ENCODE measurements at places on chromosomes 7 and 10.
A peak's percentile ranks its signal among the peaks of the same experiment; 100 is the strongest.

- DNase-seq, result no peak
These were observed 33.9 kb downstream of the EBLN1 start for GRCh38 chr10:22183771-22184461.

DNA sequence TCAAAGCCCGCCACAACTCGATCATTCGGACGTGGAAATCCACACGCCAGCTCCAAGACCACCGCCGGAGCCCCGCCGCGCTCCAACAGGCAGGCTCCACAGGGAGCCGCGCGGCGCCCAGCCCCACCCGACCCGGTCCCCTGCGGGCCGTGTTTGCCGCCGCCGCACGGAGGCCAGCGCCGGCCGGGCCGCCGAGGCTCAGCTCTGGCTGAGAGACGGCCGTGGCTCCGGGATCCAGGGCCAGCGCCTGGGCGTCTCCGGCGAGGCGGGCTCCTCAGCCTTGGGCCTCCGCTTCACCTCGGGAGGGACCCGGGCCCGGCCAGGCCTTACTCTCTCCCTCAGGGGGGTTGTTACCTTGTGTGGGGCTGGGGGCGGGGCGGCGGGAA lies 333 bp downstream of the SMNDC1 start:
- peak; percentile 67 for DNase-seq

- DNase-seq, result no peak
These were observed 2.0 kb downstream of the MOSPD3 start for GRCh38 chr7:100614308-100614861.

GRCh38 chr7:115471891-115472290 lies 550.0 kb downstream of the MDFIC start:
- DNase-seq, result no peak

GRCh38 chr10:73859428-73859783 lies 14.9 kb downstream of the CAMK2G start:
- no peak for DNase-seq

DNA sequence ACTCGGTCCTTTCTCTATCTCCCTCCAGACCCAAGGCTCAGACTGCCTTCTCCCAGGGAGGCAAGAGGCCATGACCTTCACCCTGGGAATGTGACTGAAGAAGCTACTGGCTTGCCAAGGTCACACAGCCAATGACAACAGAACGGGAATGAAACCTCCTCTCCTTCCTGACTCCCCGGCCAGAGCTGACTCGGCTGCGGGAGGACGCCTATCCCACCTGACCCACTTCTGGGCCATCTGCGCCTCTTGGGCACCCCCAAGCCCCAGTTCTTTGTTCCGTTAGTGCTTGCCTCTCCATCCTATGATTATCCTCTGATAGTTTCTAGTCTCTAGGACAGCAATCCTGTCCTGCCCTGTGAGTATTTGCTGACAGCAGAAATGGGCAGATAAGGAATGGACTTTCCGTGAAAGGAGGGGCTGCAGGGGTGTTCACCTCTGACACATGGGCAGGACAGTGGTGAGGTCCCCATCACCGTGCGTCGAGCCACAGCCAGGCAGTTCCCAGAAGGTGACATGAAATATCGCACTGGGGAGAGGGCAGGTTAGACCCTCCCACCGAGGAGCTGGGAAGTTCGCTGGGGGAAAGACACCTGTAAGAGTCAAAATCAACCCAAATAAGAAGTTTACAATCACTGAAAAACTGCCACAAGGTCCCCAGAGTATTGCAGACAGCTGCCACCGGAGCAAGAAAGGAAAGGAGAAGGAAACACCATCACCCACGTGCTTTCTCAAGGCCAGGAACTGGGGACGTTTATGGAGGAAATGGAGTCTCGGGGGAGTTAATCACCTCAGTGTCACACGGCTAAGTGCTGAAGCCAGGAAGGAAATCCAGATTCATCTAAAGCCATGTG lies 63.0 kb downstream of the INSIG1 start:
- no peak for DNase-seq

GRCh38 chr10:130749911-130750310 lies 561.6 kb downstream of the TCERG1L start:
- DNase-seq, result no peak

GRCh38 chr10:86632009-86632800 lies 22.1 kb upstream of the OPN4 start:
- peak; percentile 71 for DNase-seq

DNA sequence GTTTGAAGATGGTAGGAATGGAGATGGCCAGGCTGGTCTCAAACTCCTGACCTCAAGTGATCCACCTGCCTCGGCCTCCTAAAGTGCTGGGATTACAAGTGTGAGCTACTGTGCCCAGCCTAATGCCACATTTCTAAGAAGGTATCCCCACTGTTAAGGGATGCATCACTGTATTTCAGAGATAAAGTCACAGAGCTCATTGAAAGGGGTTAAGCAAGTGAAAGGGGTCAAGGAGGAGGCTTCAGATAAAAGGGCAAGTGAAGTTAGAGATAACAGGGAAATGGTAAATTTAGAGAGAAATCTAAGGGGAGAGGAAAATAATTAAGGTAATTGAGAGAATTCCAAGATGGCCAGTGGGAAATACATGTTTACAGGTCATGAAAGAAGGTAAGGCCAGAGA lies 93.0 kb upstream of the SP4 start:
- no peak for DNase-seq

- DNase-seq, result no peak
These were observed 1.3 kb downstream of the BHLHA15 start for GRCh38 chr7:98212532-98213041.

DNA sequence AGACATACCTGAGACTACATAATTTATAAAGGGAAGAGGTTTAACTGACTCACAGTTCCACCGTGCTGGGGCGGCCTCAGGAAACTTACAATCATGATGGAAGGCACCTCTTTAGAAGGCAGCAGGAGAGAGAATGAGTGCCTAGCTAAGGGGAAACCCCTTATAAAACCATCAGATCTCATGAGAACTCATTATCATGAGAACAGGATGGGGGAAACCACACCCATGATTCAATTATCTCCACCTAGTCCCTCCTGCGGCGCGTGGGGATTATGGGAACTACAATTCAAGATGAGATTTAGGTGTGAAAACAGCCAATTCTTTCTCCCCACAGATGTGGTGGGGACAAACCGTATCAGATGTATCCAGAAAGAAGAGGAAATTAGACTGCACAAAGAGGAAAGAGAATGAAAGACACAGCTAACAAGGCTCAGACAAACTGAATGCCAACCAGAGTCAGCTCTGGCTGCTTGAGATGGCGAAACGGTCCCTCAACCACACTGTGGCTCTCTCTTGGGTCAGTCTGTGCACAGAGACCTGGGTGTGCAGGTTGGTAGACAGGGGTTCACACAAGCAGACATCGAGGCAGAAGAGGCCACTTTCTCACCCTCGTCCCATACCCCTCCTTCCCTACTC lies 375.6 kb downstream of the SFMBT2 start:
- no peak for DNase-seq

DNA sequence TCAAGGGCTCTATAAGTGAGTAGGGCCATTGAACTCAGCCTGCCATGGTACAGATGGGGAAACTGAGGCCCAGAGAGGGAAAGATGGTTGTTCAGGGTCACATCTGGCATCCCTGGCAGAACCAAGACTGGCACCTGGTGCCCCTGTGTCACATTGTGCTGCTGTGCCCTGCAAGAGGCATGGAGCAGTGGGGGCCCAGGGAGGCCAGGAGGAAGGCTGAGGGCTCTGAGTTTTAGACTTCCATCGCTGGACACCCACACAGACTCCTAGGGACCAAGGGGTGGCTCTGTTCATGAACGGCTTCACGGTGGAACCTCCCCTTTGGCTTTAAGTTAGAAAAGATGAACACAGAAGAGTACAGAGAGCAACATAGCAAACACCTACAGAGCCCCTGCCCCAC lies 66.7 kb upstream of the AQP1 start:
- DNase-seq, result no peak

- no peak for DNase-seq
These were observed 154.0 kb downstream of the CCDC3 start for GRCh38 chr10:12847361-12847975.

- DNase-seq, result no peak
These were observed 100.6 kb downstream of the KAT6B start for GRCh38 chr10:74926791-74927585.

DNA sequence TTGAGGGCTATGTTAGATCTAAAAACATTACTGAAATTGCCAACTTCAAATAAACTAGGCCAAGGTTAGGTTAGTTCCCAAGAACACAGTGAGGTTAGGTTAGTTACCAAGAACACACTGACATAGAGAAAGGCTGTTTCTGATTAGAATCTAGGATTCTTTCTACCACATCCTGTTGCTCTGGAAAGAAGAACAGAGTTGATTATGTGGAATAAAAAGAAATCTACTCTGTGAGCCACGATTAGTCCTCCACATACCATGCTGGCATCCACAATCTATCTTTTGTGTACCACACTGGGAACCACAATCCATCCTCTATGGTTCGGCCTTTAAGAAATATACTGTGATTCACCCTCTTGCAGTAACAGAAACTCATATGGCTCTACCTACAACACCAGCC lies 91.4 kb downstream of the LRRTM3 start:
- no peak for DNase-seq

DNA sequence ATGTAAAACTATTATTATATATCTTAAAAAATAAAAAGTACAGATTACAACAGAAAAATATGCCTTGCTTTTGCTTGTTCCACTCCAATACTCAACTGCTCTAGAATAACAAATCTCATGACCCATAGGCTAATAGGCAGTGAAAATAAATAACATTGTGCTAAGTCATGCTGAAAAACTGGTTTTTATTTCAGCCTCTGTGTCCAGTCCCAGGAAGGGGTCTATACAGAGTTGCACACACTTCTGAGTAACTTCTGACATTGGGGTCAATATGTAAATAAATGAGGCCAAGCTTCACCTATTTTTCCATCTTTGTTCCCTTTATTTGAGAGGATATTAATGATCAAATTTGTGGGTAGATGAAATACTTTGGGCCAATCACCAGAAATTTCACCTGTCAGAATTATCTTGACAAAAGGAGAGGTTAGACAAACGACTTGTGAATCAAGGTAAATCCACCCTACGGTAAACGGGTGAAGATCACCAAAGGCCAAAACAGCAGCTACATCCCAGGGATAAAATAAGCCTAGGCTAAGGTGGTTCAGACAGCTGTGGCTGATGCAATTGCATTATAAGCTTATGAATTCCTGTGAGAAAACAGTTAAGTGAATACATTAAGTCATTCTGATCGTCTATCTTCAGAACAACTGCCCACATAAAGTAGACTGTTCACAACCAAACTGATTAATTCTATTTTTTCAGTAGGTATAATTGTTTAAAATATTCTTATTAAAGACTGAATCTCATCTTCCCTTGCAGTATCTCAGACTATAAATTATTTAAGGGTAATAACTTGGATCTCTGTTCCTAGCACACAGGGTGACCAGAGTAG lies 87.5 kb downstream of the UBE2H start:
- no peak for DNase-seq

DNA sequence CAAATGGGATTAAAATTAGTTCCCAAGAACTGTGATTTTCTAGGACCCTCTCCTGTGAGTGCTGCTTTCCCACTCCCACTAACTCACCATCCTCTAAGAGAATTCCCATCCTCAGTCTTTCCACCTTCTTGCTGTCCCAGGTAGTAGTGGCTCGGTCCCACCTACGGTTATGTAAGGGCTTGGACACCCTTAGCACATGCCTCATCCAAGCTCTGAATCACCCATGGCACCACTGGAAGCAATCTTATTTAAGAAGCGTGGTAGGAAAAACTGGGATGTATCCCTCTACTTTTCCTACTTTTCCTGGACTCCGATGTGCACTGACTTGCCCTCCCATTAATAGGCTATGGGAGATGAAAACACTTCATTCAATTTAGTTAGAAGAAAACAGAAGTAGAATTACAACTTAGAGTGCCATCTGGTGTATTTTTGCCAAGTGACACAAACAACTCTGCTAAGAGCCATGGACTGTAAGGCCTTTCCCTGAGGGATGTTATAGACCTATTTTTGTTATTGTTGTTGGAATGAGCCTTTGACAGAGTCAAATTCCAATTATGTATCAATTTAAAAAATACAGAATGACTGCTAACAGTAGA lies 13.7 kb upstream of the ANKRD22 start:
- peak; percentile 18 for DNase-seq

GRCh38 chr10:133350950-133351329 lies 3.8 kb downstream of the PRAP1 start:
- DNase-seq, result no peak

DNA sequence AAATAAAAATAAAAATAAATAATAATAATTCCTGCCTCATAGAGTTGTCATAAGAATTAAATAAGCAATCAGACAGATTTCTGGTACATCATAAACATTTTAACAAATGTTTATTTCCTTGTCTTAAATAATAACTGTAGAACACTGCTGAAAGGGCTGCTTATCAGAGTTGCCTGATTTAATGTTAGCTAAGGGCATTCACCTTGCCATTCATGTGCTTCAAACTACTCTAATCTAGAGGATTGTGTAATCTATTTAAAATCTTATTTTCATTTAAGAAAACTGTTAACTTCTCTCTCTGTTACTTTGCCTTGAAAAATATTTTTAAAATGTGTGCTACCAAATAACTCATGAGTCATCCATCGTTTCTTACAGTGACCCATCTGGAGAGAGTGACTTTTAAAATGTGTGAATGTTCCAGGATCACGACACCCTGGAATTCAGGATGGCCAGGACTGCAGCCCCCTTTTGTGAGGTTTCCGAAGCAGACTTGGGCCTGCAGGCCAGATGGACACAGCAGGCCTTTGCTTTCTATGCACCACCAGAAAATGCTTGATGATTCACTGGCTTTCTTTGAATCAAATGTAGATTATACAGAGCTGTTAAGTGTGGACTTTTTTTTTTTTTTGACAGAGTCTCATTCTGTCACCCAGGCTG lies 109.1 kb upstream of the TNS3 start:
- peak; percentile 31 for DNase-seq

- DNase-seq, result no peak
These were observed 37.1 kb downstream of the GNG11 start for GRCh38 chr7:93958651-93959050.

DNA sequence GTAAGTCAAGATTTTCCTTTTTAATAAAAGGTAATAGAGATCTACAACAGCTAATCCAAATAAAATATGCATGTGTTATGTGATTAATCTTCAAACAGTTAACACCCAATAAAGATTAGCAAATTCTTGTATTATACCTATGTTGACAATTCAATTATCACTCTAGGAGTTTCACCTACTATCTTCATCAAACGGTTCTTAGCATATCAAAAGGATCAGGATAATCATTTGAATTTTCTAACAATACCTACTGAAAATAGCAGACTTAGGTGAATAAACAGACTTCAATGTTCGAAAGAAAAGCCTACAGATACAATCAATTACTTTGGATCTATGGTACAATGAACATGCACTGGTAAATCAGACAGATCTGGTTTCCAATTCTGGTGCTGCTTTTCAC lies 268.3 kb downstream of the CACNA2D1 start:
- DNase-seq, result no peak

- DNase-seq, result no peak
These were observed 96.0 kb upstream of the GATA3 start for GRCh38 chr10:7958442-7958841.

DNA sequence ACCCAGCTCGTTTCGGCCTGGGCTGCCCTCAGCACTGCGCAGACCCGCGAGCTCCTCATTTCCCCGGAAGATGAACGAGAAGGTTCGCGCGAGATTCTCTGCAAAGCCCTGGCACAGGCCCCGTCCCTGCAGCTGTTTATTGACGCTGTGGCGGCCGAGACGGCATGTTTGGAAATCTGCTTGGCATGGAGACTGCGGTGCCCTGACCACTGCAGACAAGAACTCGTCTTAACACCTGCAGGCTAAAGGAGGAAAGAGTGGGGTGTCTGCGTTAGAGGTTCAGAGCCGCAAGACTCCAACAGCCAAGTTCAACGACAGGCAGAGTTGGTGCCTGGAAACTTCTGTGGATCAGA lies 125.6 kb downstream of the DNAJB6 start:
- DNase-seq, result no peak

- no peak for DNase-seq
These were observed 137.6 kb downstream of the WDR11 start for GRCh38 chr10:120988751-120989150.

Measured in AG08396 (cell line).